Stimulated activated naive CD4-positive, alpha-beta T cell treated with Interleukin-2 at 50 U/mL for 16 hours (primary cell): ENCODE measurements at places on chromosomes 7 and 10.

DNA sequence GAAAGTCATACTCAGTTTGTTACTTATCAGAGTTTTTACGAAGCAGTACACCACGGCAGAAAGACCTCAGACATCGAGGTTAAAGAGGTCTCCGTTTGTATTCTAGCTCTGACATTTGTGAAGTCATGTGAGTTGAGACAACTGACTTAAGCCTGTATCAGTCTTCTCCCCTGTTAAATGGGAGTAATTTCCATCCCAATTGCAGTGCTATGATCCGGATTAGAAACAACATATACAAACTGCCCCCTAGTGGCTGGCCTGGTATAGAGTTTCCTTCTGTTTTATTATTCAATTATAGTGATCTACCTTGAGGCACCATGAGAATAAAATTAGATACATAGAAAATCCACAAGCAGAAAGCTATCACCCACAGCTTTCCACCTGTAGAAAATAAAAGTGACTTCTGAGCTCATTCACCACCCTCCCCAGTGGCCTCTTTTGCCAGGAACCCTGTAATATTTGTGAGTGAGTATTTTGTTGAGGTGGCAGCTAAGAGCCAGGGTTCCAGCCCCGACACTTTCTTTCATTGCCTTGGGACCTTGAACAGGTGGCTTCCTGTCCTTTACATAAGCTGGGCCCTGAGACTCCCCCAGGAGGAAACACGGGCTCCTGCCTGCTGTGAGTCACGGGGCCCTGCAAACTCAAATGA, 607.2 kb upstream of the MGMT start:
- DNase-seq, result no peak

- no peak for DNase-seq
Measured at GRCh38 chr7:124532166-124532565, 233.4 kb downstream of the GPR37 start.

GRCh38 chr7:3179456-3179855, 121.6 kb upstream of the SDK1 start:
- DNase-seq, result no peak

GRCh38 chr7:106896231-106896630, 31.1 kb downstream of the PIK3CG start:
- no peak for DNase-seq

- DNase-seq, result no peak
Measured at GRCh38 chr7:78601728-78602127, 803.2 kb downstream of the PHTF2 start.

GRCh38 chr10:785861-786214, 96.4 kb upstream of the DIP2C start:
- DNase-seq, result no peak

- no peak for DNase-seq
Measured at GRCh38 chr7:25946181-25946580, 205.8 kb upstream of the NFE2L3 start.

GRCh38 chr10:93773120-93773519, 15.4 kb downstream of the LGI1 start:
- no peak for DNase-seq

- DNase-seq, result no peak
Measured at GRCh38 chr7:43621729-43622448, 39.0 kb downstream of the STK17A start.

GRCh38 chr7:112940314-112940732, 146.3 kb downstream of the GPR85 start:
- DNase-seq, result no peak

DNA sequence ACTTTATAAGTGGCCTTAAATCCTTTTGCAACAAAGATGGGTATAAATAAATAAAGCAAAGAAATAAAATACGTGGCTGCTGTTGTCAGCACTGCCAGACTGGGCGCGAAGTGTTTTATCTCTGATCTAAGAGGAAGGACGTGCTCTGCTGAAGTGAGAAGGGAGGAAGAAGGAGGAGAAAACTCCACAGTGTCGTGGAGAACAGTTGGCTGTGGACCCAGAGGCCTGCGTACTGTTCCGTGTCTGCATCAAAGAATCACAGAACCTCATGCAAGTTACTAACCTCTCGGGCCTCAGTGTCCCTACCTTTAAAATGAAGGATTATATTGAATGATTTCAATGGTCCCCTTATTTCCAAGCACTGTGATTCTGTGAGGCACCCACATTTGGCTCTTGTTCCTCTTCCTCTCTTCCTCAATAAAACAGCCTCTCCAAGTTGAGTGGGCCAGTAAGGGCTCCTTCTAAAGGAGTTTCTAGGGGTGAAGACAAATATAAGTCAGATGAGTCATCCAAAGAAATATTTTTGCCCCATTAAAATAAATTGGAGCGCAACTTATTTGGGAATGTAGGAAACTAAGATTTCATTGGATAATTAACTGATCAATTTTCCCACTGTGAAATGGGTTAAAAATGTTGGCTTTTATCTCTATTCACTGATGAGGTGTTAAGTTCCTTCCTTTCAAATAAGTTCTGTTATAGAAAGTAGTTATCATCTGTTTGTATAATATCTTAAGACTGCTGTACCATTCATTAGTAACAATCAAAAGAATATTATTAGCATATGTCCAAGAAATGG, 126.9 kb upstream of the EFCAB10 start:
- DNase-seq, result no peak

DNA sequence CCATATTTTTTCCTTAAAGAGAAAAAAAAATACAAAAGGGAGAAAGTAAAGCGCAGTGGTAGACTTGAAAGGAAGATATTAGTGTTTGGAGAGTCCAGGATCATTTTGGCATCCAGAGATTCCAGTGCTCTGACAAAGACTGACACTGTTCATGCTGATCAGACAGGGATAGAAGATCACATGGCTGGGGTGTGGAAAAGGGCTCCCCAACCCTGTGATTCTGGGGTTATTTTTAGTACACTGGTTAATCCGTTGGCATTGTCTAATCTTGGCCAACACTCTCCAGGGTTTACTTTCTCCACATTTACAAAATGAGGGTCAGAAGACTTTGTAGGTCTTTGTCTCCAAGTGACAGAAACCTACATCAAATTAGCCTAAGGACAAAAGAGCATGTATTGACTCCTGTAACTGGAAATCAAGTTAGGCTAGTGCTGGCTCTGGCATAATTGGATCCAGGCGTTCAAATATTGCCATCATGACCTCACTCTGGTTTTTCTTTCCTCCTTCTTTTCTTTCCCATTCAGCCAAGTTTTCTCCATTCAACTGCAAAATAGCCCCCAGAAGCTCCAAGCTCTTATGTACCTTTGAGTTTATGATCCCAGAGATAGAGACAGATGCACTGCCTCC, 181.6 kb downstream of the PHTF2 start:
- no peak for DNase-seq

GRCh38 chr7:4764402-4765007, 10.9 kb upstream of the AP5Z1 start:
- DNase-seq, result no peak

DNA sequence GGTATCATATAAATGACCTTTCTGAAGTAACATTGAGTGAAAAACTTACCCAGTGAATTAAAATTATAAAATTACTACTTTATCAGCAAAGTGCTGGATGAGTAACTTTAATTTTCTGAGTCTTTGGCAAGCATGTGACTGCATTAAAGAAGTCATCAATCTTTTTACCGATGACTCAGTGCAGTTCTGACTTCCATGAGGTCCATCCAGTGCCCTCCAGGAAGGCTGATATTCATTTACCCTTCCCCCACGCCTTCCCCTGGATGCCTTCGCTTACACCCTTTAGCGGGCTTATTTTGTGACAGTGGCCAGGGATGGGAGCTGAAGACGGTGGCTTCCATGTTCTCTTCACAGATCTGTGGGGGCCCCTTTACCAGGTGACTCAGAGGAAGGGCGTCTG, 572.9 kb upstream of the PFKP start:
- DNase-seq, result no peak

DNA sequence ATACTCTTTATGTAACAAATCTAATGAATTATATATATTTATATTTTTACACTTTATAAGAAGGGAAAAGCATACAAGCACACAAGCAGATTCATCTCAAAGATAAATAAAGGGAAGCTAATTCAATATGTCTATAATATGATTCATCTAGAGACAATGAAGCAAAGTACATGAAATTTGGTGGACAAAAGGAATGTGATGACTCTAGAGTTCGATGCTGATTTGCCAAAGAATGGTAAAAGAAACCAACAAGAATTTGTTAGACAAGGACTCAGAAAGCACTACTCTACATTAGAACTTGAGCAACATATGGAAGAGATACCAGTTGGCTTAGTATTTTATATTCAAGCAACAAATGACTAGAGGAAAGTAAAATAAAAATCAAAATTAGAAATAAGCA, 536.5 kb upstream of the TEX47 start:
- no peak for DNase-seq

DNA sequence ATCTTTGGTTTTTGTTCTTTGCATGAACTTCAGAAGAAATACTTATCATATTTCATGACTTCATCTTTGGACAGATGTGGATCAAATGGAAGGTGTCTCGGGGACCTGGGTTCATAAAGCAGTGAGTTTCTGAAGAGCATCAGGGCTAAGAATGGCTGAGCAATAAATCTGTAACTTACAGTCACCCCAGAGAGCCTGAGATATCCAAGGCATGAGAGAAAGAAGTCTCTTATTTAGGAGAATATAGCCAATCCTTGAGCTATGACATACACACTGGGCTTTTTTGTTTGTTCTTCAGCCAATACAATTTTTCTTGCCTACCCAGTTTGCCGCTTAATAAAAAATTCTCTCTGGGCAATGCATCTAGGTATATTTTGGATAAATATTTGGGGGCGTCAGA, 252.6 kb upstream of the INHBA start:
- no peak for DNase-seq

- DNase-seq, result no peak
Measured at GRCh38 chr7:95545007-95545615, 51.2 kb downstream of the PDK4 start.

- DNase-seq, result no peak
Measured at GRCh38 chr10:6912424-6912823, 332.3 kb upstream of the PRKCQ start.

GRCh38 chr7:154950960-154951359, 52.0 kb downstream of the PAXIP1 start:
- no peak for DNase-seq

DNA sequence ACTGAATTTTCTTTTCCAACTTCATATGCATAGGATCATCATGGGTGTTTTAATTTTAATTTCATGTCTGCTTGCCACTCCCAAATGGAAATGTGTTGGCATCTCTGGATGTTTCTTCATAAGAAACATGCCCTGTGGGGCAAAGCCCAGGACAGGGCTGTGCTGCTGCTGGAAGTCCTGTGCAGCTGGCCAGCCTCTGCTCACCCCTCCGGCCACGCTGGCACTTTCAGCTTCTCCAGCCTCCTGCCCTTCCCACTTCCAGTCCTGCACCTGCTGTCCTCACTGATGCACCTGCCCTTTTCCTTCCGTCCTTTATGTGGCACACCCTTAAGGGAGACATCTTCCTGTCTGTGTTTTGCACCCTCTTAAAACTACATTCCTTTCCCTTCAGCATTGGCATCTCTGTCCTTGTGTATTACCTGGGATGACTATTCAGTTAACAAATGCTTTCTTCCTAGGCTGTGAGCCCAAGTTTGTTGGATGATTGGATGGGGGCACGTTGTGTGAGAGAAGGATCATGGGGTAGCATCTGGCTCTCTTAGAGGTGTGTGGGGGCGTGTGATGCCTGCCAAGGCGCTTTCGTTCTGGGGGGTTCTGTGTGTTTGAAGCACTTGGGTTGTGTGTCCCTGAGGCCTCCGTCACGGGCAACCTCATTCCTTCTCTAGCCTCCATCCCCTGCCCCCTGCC, 56.8 kb downstream of the TCF7L2 start:
- DNase-seq, result no peak

GRCh38 chr7:37947138-37947940, 26.9 kb downstream of the EPDR1 start:
- DNase-seq, result no peak

GRCh38 chr7:11281953-11282352, 308.3 kb downstream of the PHF14 start:
- no peak for DNase-seq

DNA sequence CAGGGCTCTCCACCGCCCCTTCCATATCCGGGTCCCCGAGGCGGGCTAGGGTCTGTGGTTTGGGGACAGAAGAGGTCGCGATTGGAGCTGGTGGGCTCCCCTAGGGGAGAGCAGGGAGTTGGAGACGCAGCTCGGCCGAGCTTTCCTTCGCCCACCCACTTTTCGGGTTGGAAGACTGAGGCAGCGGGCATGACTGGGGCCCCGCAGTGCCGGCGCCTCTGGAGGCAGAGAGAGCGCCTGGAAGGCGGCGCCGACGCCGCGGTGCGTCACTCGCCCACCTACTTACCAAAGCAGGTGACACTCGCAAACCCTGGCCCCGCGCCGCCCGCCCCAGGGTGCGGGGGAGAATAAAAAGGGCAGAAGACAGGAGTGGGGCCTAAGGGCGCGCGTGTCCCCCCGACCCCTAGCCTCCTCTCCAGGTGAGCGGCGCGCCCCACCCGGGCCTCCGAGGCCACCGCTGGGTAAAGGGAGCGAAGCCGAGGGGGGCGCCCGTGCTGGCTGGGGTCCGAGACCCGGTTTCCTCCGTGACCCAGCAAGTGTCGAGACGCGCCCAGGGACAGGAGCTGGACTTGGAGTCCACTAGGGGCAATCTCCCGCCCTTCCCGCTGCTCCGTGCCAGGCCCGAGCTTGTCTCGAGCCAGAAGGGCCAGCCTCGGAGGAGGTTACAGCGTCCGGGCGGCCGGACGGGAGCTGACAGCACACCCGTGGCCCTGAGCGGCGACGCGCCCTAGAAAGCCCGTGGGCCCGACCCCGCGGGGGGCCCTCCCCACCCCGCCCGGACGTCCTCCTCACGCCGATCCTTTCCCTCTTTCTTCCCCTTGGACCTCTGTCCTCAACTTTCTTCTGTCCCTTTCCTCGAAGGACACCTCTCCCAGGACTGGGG, 34.4 kb upstream of the GRID1 start:
- DNase-seq, result peak; percentile 74
